ENCODE measurements at places on chromosomes 3 and 15.

GRCh38 chr15:66747886-66748707, 46.1 kb downstream of the SMAD6 start:
- no peak for DNase-seq

DNA sequence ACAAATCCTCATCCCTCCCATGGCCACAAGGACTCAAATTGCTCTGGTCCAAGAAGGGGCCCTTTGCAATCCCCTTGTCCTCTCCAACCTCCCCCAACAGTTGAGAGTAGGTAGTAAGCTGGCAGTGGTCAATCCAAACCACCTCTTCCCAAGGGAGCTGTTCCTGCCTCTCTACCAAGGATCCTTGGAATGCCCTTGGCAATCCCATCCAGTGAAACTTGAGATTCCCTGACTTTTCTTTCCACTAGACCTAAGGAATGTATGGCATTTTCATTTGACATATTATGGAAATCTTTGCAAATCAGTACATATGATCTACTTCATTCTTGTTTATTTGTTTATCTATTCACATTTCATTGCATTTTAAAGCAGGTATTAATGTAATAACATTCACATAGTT, 4.8 kb upstream of the RBP2 start:
- no peak for DNase-seq

DNA sequence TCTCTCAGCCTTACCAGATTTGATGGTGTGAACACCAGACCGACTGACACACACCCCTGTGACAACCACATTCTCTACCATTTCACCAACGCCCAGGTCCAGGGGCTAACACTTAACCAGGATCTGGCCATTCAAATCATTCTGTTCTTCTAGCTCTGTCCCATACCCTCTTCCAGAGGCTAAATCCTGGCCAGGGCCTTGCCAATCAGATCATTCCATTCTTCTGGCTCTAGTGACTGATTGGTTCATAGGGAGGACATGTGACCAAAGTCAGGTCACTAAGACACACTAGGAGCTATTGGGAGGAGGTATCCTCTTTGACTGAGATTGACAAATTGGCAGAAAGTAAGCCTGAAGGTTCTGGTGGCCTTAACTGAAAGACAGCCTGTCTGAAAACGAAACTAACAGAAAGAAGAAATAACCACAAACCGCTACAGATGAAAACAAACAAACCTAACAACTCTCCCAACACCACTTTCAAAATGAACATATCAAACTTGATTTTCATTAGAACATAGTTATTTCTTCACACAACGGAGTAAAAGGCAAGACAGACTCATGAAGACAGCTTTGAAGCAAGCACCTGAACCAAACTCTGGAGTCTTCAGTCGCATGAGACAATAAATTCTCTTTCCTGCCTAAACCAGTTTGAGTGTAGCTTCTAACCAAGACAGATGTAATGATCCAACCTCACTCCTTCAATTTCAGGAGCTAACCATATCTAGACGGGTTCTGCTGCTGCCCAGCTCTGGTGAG, 68.5 kb downstream of the TRANK1 start:
- no peak for DNase-seq

GRCh38 chr15:60137711-60138396, 133.7 kb downstream of the FOXB1 start:
- DNase-seq: no peak

- DNase-seq: no peak
Observed at GRCh38 chr3:133578548-133579191, 5.2 kb downstream of the CDV3 start.

- no peak for DNase-seq
Observed at GRCh38 chr15:31480356-31481025, 153.9 kb downstream of the KLF13 start.

DNA sequence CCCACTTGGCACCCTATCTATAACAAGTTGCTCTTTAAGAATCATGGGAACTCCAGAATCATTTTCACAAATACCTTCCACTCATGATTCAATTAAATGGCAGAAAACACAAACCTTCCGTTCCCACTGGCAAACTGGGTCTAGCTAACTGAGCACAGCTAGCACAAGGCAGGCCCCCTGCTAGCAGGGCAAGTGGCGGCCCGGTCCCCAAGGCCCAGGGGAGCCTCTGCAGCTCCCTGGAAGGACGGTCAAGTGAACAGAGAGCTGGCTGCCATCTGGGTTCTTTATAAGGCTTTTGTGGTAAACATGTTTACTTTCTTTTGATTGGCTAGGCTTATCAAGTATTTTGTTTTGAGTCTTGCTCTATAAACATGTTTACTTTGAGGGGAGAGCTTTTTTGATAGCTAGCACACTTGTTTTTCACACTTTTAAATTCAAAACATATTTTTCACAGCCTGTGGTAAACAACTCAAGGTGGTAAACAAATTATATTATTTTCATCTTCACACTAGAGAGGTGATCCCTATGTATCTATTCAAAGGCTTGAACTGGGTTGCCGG, 81.4 kb downstream of the FOXP1 start:
- no peak for DNase-seq

- DNase-seq: no peak
Observed at GRCh38 chr3:31356941-31357340, 175.8 kb upstream of the STT3B start.

GRCh38 chr3:128197855-128198254, 44.6 kb downstream of the EEFSEC start:
- no peak for DNase-seq

- DNase-seq: no peak
Observed at GRCh38 chr3:17014709-17015108, 130.0 kb downstream of the PLCL2 start.

- peak; percentile 1 for DNase-seq
Observed at GRCh38 chr15:73265536-73266153, 103.1 kb downstream of the HCN4 start.

DNA sequence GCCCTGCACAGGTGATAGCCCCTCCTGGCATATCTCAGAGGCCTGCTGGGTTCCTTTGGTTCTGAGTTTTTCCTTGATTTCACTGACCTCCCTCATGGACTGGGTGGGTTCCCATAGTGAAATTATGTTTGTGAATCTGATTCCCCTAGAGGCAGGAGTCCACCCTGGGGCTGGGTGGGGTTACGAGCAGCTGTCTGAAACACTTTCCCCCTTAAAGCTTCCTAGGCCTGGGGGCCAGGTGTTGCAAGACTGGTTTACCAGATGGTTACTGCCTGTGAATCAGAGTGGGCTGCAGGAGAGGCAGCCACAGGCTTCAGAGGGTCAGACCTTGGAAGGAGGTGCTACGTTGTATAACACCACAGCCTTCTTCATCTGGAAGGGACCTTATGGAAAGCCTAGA, 34.3 kb downstream of the IL20RB start:
- no peak for DNase-seq

DNA sequence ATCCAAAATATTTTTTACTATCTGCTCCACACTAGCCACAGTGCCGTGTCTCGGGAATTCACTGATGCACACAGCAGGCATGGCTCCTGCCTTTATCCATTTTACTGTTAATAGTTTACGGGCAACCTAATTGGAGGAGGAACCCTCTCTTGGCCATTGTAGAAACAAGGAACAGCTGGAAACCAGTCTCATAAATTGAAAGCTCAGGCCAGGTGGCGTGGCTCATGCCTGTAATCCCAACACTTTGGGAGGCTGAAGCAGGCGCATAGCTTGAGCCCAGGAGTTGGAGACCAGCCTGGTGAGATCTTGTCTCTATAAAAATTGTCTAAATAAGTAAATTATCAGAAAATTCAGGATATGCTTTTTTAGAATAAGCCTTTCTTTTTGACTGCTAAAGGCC, 39.0 kb downstream of the IL5RA start:
- no peak for DNase-seq

All from NCI-H1930 (cell line).